Dermis microvascular lymphatic vessel endothelial cell (primary cell): ENCODE measurements at places on chromosomes 7 and 10. TPM values are rescaled to one million over a fixed set of nuclear protein-coding genes. Genes with fewer than 3 reads are reported as not detected.

Gene KEL
- 0.13 TPM in 1 of 2 replicates, not detected in the other for total RNA-seq

Gene PDZD7
- 0.25 and 0.51 TPM in 2 replicates for total RNA-seq

Gene LIPF
- not detected in 2 replicates for total RNA-seq

Gene SLC35G1
- total RNA-seq, result 4.5 and 7.0 TPM in 2 replicates

Gene GPC2
- 1.9 and 2.8 TPM in 2 replicates for total RNA-seq

Gene TEX36
- not detected in 2 replicates for total RNA-seq

Gene AKR1B15
- not detected in 2 replicates for total RNA-seq

Gene TMEM273
- total RNA-seq, result 14.8 and 68.7 TPM in 2 replicates

Gene CCL24
- total RNA-seq, result not detected in 2 replicates

Gene ATP5MK
- total RNA-seq, result 140 and 201 TPM in 2 replicates

Gene CALML5
- total RNA-seq, result not detected in 2 replicates

Gene ZCCHC24
- total RNA-seq, result 2.7 and 4.7 TPM in 2 replicates

Gene STAMBPL1
- 0.25 and 0.26 TPM in 2 replicates for total RNA-seq

DNA sequence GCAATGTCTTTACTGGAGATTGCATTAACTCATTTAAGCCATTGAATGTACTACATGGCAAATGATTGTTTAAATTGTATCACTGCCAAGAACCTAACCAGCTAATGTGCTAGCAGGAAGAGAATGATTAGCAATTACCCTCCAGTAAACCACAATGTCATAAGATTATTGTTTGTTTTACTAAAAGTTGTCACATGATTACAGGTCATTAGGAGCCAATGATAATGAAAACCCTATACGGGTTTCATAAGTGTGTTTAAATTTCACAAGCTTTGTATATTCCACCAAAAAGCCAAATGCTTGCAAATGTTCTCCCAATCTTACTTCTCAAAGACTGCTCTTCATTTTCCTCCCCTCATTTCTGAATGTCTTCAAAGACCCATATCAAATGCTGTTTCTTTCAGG lies 76.5 kb upstream of the PPP1R3C start:
- peak; percentile 19 for DNase-seq

- no peak for DNase-seq
Measured at GRCh38 chr10:95411635-95412034, 120.8 kb upstream of the PDLIM1 start.

DNA sequence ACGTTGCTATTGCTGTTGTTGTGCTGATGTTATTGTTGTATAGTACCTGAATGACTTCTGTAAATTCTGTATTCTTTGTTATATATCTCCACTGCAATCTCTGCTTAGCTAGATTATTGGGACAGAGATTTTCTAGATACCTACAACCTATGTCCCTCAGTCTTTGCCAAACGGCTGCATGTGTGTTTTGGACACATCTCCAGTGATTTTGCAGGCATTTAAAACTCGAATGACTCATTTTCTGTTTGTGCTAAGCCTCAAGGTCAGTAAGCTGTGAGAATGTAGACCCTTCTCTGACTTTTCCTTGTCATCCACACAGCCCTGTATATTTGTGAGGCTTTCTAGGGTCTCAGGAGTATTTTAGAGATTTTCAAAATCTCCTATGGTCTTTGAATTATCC lies 410.7 kb downstream of the POM121L12 start:
- no peak for DNase-seq

DNA sequence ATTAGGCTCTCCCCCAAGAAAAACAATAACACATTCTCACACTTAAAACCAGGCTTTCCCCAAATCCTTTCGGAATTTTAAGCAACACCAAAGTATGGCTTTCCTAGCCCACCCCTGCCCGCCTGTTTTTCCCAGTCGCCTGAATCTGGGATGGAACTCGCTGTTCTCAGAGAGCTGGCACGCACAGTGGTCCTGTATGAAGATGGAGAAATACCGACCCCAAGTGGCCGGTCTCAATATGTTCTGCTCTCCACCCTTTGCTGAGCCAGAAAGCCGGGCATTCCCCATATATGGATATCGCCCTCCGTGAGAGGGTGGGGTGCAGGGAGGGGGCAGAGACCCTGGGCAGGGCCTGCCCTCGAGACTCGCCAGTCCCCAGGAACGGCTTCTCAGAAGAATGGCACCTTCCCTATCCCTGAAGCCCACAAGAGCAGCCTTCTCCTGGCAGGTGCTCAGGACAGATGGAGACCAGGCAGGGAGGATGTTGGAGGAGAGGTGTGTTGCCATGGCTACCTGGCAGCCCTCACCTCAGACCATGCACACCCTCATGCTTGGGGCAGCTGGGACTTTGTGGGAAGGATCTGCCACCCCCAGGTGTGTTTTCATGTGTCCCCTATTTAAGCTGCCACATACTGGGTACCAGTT lies 3.4 kb downstream of the TACR2 start:
- DNase-seq, result peak; percentile 78

GRCh38 chr10:7667262-7668141 lies 736 bp upstream of the ITIH5 start:
- no peak for DNase-seq

- DNase-seq, result no peak
Measured at GRCh38 chr7:157139810-157140510, 1.2 kb downstream of the UBE3C start.

- DNase-seq, result no peak
Measured at GRCh38 chr10:100377830-100378229, 30.8 kb downstream of the SCD start.

DNA sequence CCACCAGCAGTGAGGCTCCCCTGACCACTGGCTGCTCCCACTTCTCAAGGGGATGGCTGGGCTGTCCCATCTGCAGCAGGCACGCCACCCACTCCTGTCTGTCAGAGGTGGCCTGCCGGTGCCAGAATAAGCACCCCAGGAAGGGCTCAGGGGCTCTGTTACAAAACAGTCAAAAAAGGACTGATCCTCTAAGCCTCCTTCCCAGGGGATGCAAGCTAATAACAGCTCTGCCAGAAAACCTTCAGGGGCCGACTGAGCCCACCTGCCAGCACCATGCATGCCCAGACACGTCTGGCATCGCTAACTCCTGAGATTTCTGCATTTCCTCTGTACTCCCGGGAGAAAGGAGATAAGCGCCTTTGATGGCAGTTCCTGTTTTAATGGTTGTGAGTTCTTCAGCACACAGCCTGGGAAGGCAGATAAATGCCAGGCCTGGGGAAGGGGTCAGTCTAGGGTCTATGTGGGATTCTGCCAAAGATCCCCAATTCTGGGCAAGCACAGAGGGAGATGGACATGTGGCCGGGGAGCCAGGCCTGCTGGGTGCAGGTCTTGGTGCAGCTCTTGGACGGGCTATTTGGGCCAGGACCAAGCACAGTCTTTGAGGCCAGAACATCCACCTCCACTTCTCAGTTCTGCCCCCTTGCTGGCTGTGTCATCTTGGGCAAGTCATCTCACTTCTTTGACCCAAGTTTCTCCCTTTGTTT lies 128.4 kb downstream of the ARHGAP22 start:
- DNase-seq, result no peak

GRCh38 chr10:43064331-43065075 lies 12.4 kb upstream of the RET start:
- DNase-seq, result no peak

- no peak for DNase-seq
Measured at GRCh38 chr7:80536426-80536825, 24.6 kb upstream of the GNAT3 start.
